ENCODE measurements at places on chromosomes 11 and 22. TPM values are rescaled to one million over a fixed set of nuclear protein-coding genes. Genes with fewer than 3 reads are reported as not detected.

FGF4 gene
- not detected for total RNA-seq

GRCh38 chr11:133803026-133803425 is 42.3 kb downstream of the SPATA19 start:
- DNase-seq: no peak

OR4A16 gene
- total RNA-seq: not detected

- DNase-seq: no peak
Observed at GRCh38 chr11:132396318-132396717, 1025.9 kb downstream of the NTM start.

- DNase-seq: no peak
Observed at GRCh38 chr11:21173476-21173875, 504.1 kb downstream of the NELL1 start.

- DNase-seq: no peak
Observed at GRCh38 chr11:8080674-8081590, at the start of gene TUB. TSS of gene TUB (plus strand) at chr11:8081211. CDS start at chr11:8081511, 300 bp downstream.

- DNase-seq: no peak
Observed at GRCh38 chr11:76617553-76618265, 52.8 kb downstream of the LRRC32 start.

GRCh38 chr11:64558869-64559268 is 32.2 kb upstream of the SLC22A12 start:
- no peak for DNase-seq

GRCh38 chr11:128888034-128888985 is 2.8 kb upstream of the KCNJ5 start:
- no peak for DNase-seq

OR10D3 gene
- total RNA-seq: not detected

DNA sequence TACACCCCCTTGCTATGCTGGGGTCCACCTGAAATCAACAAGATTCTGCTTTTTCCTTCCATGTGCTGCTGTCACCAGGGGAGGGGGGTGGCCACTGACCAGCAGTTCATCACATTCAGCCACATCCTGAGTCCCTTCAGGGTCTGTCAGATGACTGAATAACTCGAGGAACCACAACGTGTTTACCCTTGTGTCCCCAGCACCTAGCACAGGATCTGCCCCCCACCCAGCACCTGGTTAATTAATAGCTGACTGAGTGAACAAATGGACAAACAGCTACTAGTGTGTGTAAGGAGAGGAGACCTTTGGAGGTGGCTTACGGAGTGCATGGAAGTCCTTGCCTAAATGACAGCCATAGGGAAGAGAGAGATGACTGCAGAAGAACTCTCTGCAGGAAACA is 119.5 kb upstream of the NCAM1 start:
- no peak for DNase-seq

DNA sequence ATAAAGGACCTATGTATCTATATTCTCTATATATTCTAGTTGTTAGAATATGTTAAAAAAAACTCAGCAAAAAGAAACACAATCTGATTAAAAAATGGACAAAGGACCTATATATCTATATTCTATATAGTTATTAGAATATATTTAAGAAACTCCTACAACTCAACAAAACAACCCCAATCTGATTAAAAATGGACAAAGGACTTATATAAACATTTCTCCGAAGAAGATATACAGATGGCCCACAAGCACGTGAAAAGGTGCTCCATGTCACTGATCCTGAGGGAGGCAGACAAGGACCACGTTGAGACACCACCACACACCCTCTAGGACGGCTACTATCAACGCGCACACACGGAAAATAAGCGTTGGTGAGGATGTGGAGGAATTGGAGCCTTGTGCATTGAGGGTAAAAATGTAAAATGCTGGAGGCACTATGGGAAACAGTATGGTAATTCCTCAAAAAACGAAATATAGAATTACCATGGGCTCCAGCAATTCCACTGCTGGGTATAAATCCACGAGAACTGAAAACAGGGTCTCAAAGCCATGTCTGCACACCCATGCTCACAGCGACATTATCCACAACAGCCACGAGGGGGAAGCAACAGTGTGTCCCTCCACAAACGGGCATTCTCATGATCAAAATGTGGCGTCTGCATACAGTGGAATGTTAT is 22.7 kb downstream of the YPEL1 start:
- peak; percentile 60 for DNase-seq

DNA sequence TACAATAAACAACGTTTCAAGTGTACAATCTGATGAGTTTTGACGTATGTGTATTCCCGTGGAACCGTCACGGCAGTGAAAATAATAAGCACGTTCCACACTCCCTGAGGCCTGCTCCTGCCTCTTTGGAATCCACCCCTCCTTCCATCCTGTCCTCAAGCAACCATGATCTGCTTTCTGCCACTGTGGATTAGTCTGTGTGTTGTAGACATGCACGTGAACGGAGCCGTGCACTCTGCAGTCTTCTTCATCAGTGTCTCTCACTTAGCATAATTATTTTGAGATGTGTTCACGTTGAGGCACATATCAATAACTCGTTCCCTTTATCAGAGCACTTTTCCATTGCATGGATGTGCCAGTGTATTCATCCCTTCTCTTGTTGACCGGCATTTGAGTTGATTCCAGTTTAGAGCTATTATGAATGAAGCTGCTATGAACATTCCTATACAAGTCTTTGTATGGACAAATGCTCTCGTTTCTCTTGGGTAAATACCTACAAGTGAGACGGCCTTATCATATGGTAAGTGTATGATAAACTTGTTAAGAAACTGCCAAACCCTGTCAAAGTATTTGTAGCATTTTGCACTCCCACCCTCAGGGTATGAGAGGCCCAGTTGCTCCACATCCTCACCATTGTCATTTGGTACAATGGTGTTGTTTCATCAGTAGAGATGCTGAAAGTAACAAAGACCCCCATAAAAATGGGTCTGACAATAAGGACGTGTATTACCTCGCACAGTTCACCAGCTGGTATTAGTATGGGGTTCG is 102.8 kb upstream of the CRYBB3 start:
- DNase-seq: no peak

DNA sequence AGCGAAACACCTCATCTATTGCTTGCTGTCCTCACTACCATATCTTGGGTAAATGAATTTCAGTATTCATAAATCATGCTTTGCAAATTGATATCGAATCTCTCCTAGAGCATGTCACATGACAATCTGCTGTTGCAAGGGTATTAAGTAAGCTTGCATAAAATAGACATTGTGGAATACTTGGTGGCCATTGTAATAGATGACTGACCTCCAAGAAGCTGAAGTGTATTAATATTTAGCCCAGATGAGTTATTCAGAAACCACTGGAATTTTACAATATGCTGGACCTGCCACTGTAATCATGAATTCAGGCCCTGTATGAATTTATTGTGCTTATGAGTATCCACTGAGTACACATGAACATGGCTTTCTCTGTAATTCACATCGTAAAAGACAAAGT is 289.7 kb upstream of the ARHGAP42 start:
- no peak for DNase-seq

DNA sequence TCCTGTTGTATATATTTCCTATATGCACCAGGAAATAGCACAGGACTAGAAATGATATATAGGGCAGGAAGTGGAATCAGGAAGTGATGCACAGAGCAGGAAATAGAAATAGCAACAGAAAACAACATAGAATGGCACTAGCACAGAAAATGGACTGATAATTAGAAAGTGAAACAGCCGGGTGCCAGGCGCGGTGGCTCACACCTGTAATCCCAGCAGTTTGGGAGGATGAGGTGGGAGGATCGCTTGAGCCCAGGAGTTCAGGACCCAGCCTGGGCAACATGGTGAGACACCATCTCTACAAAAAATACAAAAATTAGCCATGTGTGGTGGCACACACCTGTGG is 10.0 kb upstream of the RELT start:
- peak; percentile 54 for DNase-seq

- DNase-seq: no peak
Observed at GRCh38 chr11:128555606-128556005, 31.8 kb downstream of the ETS1 start.

- DNase-seq: no peak
Observed at GRCh38 chr11:10310301-10310841, 5.5 kb downstream of the ADM start.

DNA sequence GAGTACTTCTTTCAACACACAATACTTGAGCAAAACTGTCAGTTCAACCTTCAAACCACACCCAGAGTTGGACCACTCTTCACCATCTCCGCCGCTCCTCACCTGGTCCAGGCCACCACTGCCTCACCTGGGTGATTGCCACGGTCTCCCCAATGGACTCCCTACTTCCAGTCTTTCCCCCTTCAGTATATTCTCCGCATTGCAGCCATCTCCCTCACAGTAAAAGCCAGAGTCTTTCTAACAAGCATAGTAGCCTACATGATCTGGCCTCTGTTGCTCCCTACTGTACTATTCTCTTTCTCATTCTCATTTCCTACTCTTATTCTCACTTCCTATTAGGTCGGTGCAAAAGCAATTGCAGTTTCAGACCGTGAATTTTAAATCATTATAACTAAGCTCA is 28.5 kb downstream of the AASDHPPT start:
- DNase-seq: no peak

ANO9 gene
- total RNA-seq: 88.2 TPM

DNA sequence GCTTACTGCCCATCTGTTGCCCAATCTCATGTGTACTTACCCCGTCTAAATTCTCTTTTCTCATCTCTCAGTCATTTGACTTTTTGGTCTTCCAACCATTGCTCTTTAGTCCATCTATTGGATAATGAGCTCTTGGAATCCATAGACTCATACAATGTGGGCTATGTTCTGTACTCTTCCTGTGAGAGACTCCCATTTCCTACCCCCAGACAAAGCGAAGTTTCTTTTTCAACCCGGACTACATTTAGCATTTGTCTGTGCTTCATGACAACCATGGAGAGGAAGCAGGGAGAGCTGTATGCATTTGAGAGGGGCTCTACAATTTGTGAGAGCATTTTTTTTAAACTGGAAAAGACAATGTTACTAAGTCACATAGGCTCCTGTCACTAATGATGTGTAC is 4.0 kb upstream of the ARHGAP42 start:
- no peak for DNase-seq

All from activated CD4-positive, alpha-beta T cell treated with anti-CD3 and anti-CD28 coated beads, Interleukin-2, amount 10 ng/mL, durations not matched to agents 7 days and 5 days (primary cell).